ENCODE measurements at places on chromosomes 2 and 18. TPM values are rescaled to one million over a fixed set of nuclear protein-coding genes. Genes with fewer than 3 reads are reported as not detected.

DNA sequence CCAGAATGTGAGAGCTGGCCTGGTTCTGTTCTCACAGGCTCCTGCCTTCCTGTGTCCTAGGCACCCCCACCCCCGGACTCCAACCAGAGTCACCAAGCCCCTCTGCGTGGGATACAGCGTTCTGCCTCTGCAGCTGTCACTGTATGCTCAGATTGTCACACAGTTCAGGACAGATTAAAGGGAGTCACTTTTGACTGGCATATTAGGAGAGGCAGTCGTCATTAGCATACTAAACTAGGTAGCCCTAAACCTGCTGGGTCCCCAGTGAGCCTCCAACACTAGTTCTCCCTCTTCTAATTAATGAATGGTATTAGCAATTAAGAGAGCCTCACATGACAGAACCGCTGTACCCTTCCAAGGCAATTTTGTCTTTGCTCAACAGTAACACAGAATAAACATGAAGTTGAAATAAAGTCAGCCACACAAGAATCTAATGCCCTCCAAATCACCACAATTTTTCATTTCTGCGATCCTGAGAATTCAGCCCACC is 340.2 kb downstream of the CMPK2 start:
- DNase-seq: no peak

- no peak for DNase-seq
Observed at GRCh38 chr18:72783530-72783929, 84.3 kb downstream of the NETO1 start.

GRCh38 chr2:219296142-219296541 is 13.1 kb downstream of the PTPRN start:
- DNase-seq: no peak

GRCh38 chr2:109629867-109630266 is 15.7 kb downstream of the SOWAHC start:
- DNase-seq: peak; percentile 44

GRCh38 chr2:278927-279320 is 9.0 kb downstream of the ALKAL2 start:
- DNase-seq: no peak

DNA sequence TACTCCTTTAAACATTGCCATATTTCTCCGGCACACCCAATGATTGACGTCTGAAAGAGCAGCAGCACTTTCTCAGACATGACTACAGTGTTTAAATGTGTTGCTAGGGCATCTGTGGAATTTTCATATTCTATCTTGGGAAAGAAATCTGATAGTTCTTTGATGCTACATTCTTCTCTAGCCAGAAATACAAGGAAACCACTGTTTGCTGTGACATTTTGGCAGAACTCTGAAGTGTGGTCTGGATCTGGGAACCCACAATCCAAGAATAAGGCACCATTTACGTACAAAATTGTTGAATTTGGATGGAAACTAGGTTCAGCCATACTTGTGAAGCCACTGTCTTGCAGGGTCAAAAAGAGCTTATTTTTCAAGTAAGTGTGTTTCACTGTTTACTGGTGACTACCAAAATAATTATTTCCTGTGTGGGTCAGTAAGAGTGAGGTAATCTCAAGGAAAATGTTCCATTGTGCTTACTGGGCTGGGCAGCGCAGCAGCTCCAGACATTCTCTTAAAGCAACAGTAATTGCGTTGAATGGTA is 21.3 kb upstream of the CD28 start:
- peak; percentile 93 for DNase-seq

GRCh38 chr18:45687621-45688020 is 36.4 kb upstream of the SLC14A1 start:
- no peak for DNase-seq

DNA sequence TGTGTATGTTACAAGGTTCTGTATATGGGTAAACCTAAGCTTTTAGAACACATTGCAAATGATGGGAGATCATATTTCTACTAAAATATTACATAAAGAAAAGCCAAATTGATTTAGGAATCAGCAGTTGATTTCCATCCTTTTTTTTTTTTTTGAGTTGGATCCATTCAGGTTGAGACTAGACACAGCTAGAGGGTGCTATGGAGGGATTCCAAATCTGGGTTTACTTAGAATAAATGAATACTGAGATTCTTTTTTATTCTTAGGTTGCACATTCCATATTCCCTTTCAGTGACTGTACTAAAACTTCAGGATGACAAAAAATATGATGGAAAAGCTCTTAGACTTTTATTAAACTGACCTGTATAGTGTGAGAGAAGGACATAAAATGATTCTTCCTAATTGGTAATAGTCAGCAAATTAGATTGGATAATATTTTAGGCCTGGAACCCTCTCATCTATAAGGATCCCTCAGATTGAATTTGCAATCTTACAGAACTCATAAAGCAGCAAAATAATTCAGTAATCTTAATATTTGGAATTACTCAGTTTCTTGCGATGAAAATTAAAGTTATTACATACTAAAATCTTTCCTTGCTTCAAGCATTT is 183.3 kb upstream of the SESTD1 start:
- no peak for DNase-seq

DNA sequence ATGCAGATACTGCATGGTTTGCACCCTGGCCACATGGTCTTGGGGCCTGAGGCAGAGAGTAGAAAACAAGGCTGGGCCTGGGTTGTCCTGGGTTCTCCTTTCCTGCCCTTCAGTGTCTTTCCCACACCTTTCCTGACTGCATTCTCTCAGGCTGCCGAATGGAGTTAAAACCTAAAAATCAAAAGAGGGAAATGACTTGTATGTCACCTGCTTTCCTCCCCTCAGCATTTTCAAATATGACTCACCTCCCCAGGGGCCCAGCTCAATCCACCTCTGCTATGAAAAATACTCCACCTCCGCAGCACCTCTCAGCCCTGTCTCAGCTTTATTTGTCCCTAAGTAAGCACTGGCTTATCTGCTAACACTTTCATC is 457.8 kb upstream of the MEX3C start:
- DNase-seq: peak; percentile 31

DNA sequence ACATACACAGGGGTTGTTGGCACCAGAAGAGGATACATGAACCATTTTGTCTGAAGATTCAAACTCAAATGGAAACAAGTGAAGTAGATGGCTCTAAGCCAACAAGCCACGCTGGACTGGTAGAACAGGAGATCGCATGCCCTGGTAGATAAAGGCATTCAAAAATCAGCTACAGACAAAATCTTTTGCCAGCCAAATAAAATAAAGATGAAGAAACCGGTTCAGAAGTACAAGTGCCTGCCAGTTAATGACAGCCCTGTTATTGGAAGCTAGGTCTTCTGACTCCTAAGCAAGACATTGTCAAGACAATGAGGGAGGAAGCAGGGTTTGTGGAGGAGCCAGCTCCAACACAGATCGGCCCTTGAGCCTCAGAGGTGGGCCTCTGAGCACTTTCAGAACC is 52.3 kb downstream of the EHD3 start:
- DNase-seq: peak; percentile 21

- no peak for DNase-seq
Observed at GRCh38 chr18:56139792-56140254, 498.6 kb downstream of the TXNL1 start.

GRCh38 chr2:101388232-101388631 is 929 bp upstream of the CREG2 start:
- DNase-seq: peak; percentile 92

DNA sequence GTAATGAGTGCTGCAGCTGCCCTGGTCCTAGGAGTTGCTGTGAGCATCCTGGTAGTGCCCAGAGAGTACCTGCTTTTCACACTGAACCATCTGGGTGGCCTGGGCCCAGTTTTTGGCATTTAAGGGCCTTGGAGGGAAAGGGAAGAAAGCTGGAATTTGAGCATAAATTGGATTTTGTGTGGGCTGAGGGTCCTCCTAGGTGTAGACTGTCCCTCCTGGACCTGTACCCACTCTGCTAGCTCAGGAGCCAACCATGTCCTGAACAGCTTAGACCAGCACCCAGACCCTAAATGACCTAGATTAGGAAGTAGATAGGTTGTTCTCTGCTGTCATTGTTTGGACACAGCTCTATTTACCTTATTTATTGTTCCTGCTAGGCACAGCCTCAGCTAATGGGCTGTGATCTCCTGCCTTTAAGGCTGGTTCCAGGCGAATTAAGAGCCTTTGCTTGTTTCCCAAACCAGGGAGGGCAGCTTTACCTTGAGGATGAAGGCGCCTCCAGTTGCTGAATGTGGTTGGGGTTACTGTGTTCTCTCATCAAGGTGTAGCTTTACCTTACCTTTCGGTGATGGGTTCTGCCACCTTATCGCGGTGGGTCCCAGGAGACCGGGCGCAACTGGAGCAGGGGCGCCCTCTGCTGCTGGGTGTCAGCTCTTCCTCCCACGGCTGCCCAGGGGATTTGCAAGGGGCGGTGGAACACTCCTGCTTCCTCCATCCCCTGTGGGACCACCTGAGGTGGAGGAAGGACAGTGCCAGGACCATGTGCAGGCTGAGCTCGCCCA is 34.4 kb downstream of the ITGA6 start:
- peak; percentile 49 for DNase-seq

DNA sequence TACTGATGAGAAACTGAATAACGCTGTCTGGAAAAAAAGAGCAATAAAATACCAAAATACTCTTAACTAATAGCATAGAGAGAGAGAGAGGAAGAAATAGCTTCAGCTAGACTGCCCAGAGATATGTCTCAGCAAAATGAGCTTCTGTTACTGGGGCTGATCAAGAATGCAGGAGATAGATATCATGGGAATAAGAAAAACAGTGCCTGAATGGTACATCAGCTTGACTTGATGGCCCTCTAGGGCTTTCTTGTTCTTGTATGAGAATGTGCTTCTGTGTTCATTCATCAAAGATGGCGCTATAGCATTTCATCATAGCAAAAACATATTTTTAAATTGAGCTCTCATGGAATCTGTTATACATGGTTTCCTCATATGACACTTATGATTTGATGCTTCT is 151.2 kb downstream of the CALCRL start:
- DNase-seq: no peak

Gene NEB
- 0.90 TPM for total RNA-seq

Gene EFR3B
- 0.13 TPM for total RNA-seq

Gene HDAC4
- 5.3 TPM for total RNA-seq

Gene ST6GAL2
- total RNA-seq: not detected

Gene SLC23A3
- total RNA-seq: 1.9 TPM

Gene PTPRN
- 0.13 TPM for total RNA-seq

Gene SIX3
- total RNA-seq: not detected

Gene GAL3ST2
- total RNA-seq: not detected

Gene DYNAP
- not detected for total RNA-seq

Gene CRYGD
- not detected for total RNA-seq

Gene MC2R
- not detected for total RNA-seq

Gene UGT1A5
- total RNA-seq: 0.26 TPM

All from bronchial epithelial cell (primary cell).